ENCODE measurements at places on chromosomes 1 and 21.

DNA sequence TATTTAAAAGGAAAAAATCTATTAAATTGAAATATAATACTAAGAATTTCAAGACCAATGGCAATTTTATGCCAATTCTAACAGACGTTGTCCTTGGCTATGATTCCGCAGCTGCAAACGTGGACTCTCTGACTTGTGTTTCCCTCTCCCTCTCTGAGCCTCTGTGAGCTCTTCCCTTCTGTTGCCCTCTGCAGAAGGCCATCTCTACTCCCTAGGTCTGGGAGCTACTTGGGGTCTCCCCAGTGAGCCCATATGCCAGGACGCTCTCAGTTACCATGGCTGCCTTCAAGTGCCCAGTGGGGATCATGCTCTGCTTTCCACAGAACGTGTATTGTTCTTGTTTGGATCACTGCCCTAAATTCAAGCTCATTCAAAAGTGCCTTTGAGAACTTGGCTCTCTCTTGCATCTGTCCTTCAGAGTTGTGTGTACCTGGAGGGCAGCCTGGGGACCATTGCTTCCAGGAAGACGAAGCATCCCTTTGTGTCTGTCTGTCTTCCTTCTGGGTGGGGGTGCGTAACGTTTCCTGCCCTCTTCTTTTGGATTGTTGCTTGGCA, 97.5 kb upstream of the TSPAN2 start:
- no peak overlapping the region for H3K27ac ChIP-seq
- H3K36me3 ChIP-seq = no peaks in the 10 kb centered on the region
- H3K4me3 ChIP-seq = no peak overlapping the region
- no peak for DNase-seq
- H3K27me3 ChIP-seq = no peaks in the 10 kb centered on the region

- no peaks in the 10 kb centered on the region for H3K4me1 ChIP-seq
- DNase-seq = peak; percentile 23
- H3K27me3 ChIP-seq = no peaks in the 10 kb centered on the region
- no peaks in the 10 kb centered on the region for H3K36me3 ChIP-seq
- H3K4me3 ChIP-seq = no peak overlapping the region
Observed at GRCh38 chr1:23122023-23122748, 46.5 kb downstream of the LUZP1 start.

DNA sequence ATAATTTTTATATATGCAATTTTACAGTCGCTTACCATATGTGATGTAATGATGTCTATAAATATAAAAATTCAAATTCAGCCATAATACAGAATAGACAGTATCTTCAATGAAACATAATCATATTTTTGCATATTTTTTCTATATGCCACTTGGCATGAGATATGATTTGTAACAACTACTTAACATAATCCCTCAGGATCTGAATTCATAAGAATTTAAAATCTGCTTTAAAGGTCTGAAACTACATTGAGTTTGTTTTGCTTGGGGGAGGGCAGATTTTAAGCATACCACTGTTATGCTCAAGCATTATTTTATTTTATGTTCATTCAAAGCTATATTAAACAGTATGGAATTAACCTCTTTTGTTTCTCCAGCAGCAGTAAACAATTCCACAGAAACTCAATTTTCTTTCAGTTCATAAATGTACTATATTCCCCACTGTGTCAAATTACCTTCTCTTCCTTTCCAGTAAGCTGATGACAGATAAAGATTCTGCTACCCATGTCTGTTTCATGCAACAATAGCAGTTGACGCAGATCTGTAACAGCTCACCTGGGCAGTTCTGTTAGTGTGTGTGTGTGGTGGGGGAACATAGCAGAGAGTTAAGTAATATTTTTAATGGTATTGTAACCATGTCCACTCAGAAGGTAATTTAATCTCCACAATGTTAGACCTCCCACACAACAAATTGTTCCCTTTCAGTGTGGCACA, 224.8 kb downstream of the NTNG1 start:
- no peak overlapping the region for H3K27ac ChIP-seq
- no peaks in the 10 kb centered on the region for H3K36me3 ChIP-seq
- no peaks in the 10 kb centered on the region for H3K4me1 ChIP-seq
- H3K27me3 ChIP-seq = no peaks in the 10 kb centered on the region

DNA sequence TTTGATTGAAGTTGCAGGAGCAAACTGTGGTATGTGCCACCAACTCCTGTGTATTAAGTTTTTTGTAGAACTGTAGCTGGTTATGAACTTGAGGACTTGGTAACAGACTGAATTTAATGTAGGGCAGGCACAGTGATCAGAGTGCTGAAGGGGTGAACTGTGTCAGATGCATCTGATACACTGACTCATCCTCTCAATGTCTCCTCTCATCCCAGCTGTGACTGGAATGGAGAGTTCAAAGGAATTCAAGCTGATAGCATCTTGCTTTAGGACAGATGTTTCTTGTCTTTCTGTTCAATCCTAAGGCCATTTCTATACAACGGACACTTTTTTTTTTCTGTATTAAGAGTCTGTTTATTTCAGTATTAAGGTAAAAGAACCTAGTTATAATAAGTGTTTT, 25.0 kb upstream of the GBP1 start:
- DNase-seq = no peak
- no peaks in the 10 kb centered on the region for H3K4me1 ChIP-seq
- H3K36me3 ChIP-seq = no peaks in the 10 kb centered on the region
- H3K4me3 ChIP-seq = no peak overlapping the region
- H3K27ac ChIP-seq = no peak overlapping the region
- H3K27me3 ChIP-seq = no peaks in the 10 kb centered on the region

GRCh38 chr1:245858722-245859492, 648.2 kb downstream of the SMYD3 start:
- no peaks in the 10 kb centered on the region for H3K27me3 ChIP-seq
- no peak for DNase-seq
- no peak overlapping the region for H3K27ac ChIP-seq
- H3K36me3 ChIP-seq = no peaks in the 10 kb centered on the region
- H3K4me1 ChIP-seq = no peaks in the 10 kb centered on the region

DNA sequence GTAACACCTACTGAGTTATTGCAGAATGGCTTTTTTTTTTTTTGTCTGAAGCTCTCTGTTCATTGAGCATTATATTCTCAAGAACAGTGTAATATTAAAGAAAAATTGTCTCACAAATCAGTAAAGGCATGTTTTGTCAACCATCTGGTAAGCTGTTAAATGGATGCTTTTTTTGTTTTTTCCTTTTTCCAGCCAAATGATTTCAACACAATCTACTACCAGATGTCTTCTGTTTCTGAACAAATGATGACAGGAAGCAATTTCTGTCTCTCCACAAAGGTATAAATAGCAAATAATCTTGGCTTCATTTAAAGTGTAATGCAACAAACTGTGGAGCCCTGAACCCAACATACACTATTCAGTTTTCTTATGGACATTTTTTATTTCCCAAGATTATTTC, 78.6 kb upstream of the RGS2 start:
- H3K27ac ChIP-seq = no peak overlapping the region
- no peaks in the 10 kb centered on the region for H3K36me3 ChIP-seq
- H3K4me1 ChIP-seq = no peaks in the 10 kb centered on the region
- H3K4me3 ChIP-seq = no peak overlapping the region

- H3K36me3 ChIP-seq = no peaks in the 10 kb centered on the region
- DNase-seq = peak; percentile 60
- peak within 1 kb of the TSS; percentile 52 for H3K27ac ChIP-seq
- no peaks in the 10 kb centered on the region for H3K4me1 ChIP-seq
Observed at GRCh38 chr1:32538887-32539583, at the start of gene ZBTB8A. Gene ZBTB8A, plus strand, starts transcription at chr1:32539427. Its CDS starts 53,505 bp downstream, at chr1:32592932.

GRCh38 chr1:163877016-163877415, 555.3 kb downstream of the NUF2 start:
- no peak for DNase-seq
- H3K27ac ChIP-seq = no peak overlapping the region
- H3K27me3 ChIP-seq = no peaks in the 10 kb centered on the region
- H3K4me3 ChIP-seq = no peak overlapping the region
- no peaks in the 10 kb centered on the region for H3K4me1 ChIP-seq
- H3K36me3 ChIP-seq = no peaks in the 10 kb centered on the region

- H3K4me3 ChIP-seq = no peak overlapping the region
- H3K4me1 ChIP-seq = peaks cover 33% of the 10 kb centered on the region
- no peaks in the 10 kb centered on the region for H3K36me3 ChIP-seq
Observed at GRCh38 chr1:61091455-61091854, 9.1 kb downstream of the NFIA start.

All from pancreas (tissue), 10 donors.